ENCODE measurements at places on chromosomes 5 and 9. TPM values are rescaled to one million over a fixed set of nuclear protein-coding genes. Genes with fewer than 3 reads are reported as not detected.

NDST1 gene
- 74.1 TPM for total RNA-seq

DNA sequence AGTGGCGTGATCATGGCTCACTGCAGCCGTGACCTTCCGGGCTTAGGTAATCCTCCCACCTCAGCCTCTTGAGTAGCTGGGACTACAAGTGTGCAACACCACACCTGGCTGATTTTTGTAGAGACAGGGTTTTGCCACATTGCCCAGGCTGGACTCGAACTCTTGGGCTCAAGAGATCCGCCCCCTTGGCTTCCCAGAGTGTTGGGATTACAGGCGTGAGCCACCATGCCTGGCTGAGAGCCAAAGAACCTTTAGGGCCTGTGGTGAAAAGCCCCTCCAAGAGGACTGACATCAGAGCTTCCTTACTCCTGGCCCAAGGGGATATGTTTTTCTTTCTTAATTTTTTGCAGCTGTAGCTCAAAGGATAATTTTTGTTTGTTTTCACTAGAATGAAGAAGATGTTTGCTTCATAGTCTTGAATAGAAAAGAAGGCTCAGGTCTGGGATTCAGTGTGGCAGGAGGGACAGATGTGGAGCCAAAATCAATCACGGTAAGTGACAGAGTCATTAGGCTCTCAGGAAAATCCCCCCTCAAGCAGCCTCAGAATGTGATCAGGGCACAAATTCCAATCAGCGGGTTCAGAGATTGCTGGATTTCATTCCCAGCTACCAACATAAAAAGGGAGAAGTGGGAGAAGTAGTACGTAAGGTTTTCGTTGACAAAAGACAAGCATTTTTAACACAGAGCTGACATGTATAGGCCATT is 77.1 kb downstream of the GOLPH3 start:
- no peaks in the 10 kb centered on the region for H3K4me1 ChIP-seq
- H3K4me3 ChIP-seq: no peak overlapping the region
- H3K27ac ChIP-seq: no peak overlapping the region
- no peaks in the 10 kb centered on the region for H3K27me3 ChIP-seq
- no peaks in the 10 kb centered on the region for H3K36me3 ChIP-seq

GRCh38 chr5:168364151-168364661 is 72.8 kb downstream of the WWC1 start:
- H3K4me3 ChIP-seq: no peak overlapping the region
- no peaks in the 10 kb centered on the region for H3K4me1 ChIP-seq
- no peak for DNase-seq
- H3K27me3 ChIP-seq: no peaks in the 10 kb centered on the region

GRCh38 chr5:124059200-124059599 is 547.2 kb downstream of the CSNK1G3 start:
- H3K27ac ChIP-seq: no peak overlapping the region
- no peaks in the 10 kb centered on the region for H3K27me3 ChIP-seq
- no peak overlapping the region for H3K4me3 ChIP-seq
- no peaks in the 10 kb centered on the region for H3K36me3 ChIP-seq
- H3K4me1 ChIP-seq: no peaks in the 10 kb centered on the region

DNA sequence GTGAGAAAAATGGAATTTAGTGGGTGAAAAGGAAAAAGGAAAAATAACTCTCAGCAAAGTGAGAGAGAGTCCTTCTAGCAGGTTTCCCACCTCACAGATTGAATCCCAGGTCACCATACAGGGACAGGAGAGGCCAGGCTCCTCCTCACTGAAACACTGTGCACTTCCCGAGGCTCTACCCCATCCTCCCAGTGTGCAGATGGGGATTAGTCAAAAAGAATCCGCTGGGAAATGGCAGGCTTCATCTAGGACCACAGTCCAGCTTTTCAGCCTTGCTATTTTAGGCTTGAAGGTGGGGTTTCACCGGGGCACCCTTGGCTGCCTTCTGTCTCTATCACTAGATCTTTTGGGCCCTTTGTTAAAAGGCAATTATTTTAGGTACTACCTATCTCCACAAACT is 47.8 kb downstream of the YIPF5 start:
- H3K36me3 ChIP-seq: no peaks in the 10 kb centered on the region
- H3K27ac ChIP-seq: no peak overlapping the region
- H3K27me3 ChIP-seq: no peaks in the 10 kb centered on the region
- H3K4me3 ChIP-seq: no peak overlapping the region
- H3K4me1 ChIP-seq: no peaks in the 10 kb centered on the region

PCDHGA9 gene
- total RNA-seq: 7.8 TPM

- H3K27me3 ChIP-seq: no peaks in the 10 kb centered on the region
- no peaks in the 10 kb centered on the region for H3K36me3 ChIP-seq
- H3K4me1 ChIP-seq: no peaks in the 10 kb centered on the region
- no peak overlapping the region for H3K4me3 ChIP-seq
- H3K27ac ChIP-seq: no peak overlapping the region
- DNase-seq: no peak
These were observed 135.4 kb upstream of the RASEF start for GRCh38 chr9:83198371-83198770.

TAF1L gene
- not detected for total RNA-seq

ZCCHC10 gene
- 30.4 TPM for total RNA-seq

GRCh38 chr9:78291240-78291925 is 5.5 kb upstream of the PSAT1 start:
- no peak overlapping the region for H3K27ac ChIP-seq
- H3K4me3 ChIP-seq: no peak overlapping the region
- no peak for DNase-seq
- no peaks in the 10 kb centered on the region for H3K4me1 ChIP-seq
